Head of caudate nucleus (tissue), 42 donors: ENCODE measurements at places on chromosomes 2 and 18.

- no peak for DNase-seq
These were observed 309.7 kb downstream of the XIRP2 start for GRCh38 chr2:167198009-167198408.

GRCh38 chr2:227703961-227704360 is 13.9 kb downstream of the SLC19A3 start:
- DNase-seq = no peak

GRCh38 chr2:64939332-64939917 is 49.8 kb upstream of the SLC1A4 start:
- DNase-seq = peak; percentile 32

- DNase-seq = no peak
These were observed 224.1 kb downstream of the SH3RF3 start for GRCh38 chr2:109352898-109353689.

GRCh38 chr2:231189571-231190495 is 8.6 kb upstream of the ARMC9 start:
- DNase-seq = no peak

- DNase-seq = no peak
These were observed 272.6 kb downstream of the ETAA1 start for GRCh38 chr2:67669766-67670165.

GRCh38 chr18:44437603-44438002 is 243.1 kb upstream of the SETBP1 start:
- DNase-seq = no peak

DNA sequence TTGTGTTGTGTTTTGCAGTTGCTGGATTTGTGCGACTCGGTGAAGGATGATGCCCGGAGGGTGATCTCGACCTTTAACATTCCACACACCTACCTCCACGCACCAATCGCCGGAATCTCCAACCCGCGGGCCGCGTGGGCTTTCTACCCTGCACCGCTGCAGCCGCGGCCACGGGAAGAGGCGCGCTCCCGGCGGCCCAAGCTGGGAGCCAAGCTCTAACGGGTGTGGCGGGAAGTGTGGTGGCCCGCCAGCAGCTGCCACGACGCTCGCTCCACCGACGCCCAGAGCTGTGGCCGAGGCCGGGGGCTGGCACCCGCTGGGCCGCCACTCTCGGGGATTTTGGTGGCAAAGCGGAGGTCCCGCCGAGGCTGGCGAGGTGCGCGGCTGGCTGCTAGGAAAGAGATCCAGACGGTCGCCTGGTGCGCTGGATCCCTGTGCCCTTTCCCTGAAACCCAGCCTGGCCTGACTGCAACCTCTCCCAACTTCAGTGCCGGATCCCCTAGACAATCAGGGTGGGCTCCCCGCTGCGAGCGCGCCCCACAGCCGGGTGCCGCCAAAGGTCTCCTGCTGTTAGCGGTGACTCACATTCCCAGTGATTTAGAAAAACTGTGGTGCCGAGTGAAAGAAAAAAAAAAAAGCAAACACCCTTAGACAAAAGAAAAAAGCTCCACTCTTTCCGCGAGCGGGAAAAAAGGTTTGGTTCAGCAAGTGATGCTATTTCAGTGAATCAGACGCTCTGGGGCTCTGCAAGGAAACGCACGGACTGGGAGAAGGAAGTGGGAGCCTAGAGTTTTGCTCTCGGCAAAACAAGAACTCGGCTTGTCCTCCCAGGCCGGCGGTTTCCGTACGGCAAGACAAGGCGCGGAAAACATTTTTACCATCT is 2.9 kb upstream of the BCL2L11 start:
- DNase-seq = peak; percentile 7

DNA sequence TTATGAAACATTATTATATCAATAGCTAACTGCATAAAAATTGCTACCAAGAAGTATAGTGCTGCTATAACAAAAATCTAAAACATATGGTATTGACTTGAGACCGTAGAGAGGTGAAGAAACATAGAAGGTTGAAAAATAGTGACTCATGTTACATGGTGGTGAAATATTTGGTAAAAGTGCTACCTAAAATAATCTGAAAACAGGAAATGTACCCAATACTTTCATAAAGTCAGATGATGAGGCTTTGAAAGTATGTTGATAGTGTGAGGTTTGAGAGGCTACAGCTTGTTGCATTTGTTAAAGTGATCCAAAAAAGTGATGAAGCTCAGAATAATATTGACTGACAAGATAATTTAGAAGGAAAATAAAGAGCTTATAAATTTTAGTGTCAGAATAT is 718.7 kb upstream of the SLC8A1 start:
- DNase-seq = no peak

DNA sequence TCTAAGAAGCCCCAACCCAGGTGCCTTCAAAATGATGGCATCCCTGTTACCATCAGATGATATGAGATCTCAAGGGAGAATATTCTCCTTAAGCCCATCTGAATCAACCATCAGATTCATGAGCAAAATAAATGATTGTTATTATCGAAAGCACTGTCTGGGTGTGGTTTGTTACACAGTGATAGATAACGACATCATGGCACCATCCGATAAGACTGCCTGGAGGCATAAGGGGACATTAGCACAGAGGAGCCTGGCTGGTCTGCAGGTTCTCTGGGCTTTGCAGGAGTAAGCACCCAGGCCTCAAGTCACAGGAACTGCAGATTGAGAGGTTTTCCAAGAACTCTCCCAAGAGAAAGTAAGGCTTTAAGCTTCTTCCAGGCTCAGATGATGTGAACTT is 15.6 kb downstream of the BMP10 start:
- no peak for DNase-seq

DNA sequence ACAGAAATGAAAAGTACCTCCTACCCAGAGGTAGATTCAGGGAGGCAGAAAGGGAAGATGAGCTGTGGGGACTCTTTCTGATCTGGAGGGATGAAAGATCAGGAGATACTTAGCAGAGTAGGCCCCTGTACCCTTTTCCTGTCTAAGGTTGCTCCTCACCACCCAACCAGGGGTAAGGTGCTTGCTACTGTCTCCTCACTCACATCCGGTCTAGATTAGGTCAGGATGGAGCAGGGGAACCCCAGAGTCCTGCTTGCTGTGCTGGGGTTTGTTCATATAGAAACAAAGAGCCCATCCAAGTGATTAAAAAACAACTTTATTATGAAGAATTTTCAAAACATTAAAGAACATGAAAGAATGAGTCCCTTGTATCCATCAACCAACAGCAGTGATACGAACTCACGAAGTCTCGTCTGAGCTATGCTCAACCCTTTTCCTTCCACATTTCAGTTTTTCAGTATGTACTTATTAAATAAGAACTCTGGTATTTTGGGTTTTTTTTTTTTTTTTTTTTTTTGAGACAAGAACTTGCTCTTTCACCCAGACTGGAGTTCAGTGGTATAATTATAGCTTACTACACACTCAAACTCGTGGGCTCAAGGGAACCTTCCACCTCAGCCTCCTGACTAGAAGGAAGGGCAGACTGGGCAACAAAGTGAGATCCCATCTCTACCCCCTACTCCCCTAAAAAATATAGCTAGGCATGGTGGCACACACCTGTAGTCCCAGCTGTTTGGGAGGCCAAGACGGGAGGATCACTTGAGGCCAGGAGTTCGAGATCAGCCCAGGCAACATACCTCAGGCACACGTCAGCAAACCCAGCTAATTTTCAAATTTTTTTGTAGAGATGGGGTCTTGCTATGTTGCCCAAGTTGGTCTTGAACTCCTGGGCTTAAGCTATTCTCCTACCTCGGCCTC is 28.5 kb upstream of the MCFD2 start:
- DNase-seq = no peak

- DNase-seq = no peak
These were observed 169.7 kb upstream of the MYCN start for GRCh38 chr2:15770606-15771005.

GRCh38 chr18:55031979-55032378 is 72.7 kb upstream of the CCDC68 start:
- DNase-seq = no peak

GRCh38 chr2:237058423-237058822 is 27.3 kb upstream of the COPS8 start:
- DNase-seq = no peak

- no peak for DNase-seq
These were observed 286.8 kb downstream of the TRIB2 start for GRCh38 chr2:13003500-13003899.

GRCh38 chr18:38427234-38427633 is 861.6 kb upstream of the CELF4 start:
- DNase-seq = peak; percentile 42

DNA sequence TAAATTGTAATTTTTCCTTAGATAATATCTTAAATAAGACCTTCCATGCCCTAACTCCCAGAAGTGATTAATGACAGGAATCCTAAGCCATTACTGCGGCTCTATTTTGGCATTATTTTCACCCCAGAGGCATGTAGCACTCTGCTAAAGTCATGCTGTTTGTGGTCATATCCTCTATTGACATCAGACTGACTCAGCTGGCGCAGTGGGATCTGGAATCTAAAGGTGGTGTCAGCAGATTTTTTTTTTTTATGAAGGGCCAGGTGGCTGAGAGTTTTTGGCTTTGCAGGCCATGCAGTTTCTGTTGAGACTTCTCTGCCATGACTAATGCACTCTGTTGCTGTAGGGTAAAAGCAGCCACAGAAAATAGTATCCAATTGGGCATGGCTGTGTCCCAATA is 64.1 kb upstream of the ACVR1C start:
- no peak for DNase-seq

GRCh38 chr2:128630974-128631697 is 312.5 kb upstream of the HS6ST1 start:
- no peak for DNase-seq

DNA sequence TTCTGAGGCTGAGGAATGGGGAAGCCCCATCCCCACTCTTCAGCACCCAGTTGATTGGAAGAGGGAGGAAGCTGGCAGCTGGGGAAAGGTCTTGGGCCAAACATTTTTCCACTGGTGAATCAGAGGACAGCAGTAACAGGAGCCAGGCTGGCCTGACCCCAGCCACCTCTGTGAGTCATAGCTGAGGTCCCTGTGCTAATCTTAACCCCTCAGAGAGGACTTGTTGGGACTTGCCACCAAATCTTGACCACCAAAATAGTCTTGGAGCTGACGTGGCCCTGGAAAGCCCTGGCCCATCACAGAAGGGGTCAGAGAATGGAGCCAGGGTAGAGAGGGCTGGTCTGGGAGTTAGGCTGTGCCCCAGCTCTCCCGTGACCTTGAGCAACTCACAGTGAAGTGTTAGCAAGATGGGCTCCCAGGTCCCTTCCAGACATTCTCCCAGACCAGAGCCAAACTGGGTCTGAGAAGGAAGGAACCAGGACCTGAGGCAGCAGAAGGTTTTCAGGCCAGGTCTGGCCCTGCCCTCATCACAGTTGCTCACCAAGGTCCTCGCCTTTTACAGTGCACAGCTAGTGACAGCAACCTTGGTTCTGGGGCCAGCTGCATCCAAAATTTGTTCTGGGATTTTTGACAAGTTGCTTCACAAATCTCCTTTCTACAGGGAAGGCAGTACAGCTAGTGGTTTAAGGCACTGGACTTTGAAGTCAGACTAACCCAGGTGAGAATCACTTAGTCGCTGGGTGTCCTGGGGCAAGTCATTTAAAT is 266.6 kb downstream of the CYP26B1 start:
- no peak for DNase-seq

DNA sequence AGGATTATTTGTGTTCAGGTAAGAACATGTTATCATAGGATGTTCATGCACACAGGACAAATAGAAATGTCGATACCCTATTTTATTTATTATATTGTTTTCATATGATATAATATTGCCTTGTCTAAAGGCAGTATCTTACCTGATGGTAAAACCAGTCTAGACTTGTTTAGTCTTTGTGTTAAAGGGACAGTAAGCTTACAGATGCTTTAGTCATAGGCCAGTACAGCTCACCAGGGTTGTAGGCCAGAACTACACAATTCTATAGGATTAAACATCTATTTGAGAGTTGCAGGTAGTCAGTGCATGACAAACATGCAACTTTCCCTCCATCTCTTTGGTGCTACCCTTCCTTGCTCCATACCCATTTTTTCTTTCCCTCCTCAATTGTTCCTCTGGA is 158.5 kb downstream of the GALNT3 start:
- no peak for DNase-seq

- peak; percentile 61 for DNase-seq
These were observed 48.4 kb upstream of the CYTIP start for GRCh38 chr2:157492189-157492773.

DNA sequence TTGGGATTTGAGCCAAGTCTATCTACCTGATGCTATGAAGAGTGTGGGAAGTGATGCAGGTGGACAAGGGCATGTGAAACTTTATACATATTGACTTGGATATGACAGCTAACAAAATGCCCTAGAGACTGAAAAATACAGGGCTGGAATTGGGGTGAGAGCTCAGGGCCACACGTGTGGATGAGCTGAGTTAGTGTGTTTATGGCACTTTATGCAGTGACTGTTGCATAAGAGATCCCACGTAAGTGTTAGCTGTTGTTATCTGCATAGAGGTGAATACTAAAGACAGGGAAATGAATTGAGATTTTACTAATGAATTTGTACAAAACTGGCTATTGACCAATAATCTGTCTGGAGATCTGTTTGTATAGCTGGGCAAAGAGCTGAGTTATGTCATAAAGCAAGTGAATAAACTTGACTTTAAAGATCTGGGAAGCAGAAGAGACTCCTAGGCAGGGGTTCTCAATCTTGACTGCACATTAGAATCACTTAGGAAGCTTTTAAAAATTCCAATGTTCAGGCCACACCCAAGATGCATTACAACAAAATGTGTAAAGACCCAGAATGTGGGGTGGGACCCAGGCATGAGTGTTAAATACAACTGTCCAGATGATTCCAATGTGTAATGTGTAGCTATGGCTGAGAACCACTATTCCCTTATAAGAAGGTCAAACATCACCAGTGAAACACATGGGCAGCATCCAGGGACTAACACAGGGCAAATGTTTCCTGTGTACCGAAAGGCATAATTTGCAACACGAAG is 74.2 kb upstream of the STK17B start:
- no peak for DNase-seq

DNA sequence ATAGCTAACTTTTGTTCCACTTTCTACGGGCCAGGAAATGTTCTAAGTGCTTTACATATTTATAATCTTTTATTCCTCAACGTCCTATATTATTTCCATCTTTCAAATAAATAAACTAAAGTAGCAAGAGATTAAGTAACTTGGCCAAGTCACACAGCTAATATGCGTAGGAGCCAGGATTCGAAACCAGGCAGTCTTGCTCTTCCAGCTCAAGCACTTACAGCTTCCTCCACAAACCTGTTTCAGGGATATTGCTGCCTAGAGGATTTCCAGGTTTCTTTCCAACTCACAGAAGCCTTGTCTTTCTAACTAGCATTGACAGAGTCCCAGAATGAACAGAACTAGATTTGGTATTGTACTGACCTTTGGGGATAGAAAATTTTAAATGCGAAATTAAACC is 102.5 kb downstream of the FIGN start:
- no peak for DNase-seq
